Uterus (tissue), 4 donors: ENCODE measurements at places on chromosomes 16 and 17. TPM values are rescaled to one million over a fixed set of nuclear protein-coding genes. Genes with fewer than 3 reads are reported as not detected.
A peak's percentile ranks its signal among the peaks of the same experiment; 100 is the strongest.

GRCh38 chr16:53209429-53209828, 154.6 kb downstream of the CHD9 start:
- DNase-seq: no peak

The AOC2 gene
- total RNA-seq: not detected

The ACSM5 gene
- total RNA-seq: not detected

DNA sequence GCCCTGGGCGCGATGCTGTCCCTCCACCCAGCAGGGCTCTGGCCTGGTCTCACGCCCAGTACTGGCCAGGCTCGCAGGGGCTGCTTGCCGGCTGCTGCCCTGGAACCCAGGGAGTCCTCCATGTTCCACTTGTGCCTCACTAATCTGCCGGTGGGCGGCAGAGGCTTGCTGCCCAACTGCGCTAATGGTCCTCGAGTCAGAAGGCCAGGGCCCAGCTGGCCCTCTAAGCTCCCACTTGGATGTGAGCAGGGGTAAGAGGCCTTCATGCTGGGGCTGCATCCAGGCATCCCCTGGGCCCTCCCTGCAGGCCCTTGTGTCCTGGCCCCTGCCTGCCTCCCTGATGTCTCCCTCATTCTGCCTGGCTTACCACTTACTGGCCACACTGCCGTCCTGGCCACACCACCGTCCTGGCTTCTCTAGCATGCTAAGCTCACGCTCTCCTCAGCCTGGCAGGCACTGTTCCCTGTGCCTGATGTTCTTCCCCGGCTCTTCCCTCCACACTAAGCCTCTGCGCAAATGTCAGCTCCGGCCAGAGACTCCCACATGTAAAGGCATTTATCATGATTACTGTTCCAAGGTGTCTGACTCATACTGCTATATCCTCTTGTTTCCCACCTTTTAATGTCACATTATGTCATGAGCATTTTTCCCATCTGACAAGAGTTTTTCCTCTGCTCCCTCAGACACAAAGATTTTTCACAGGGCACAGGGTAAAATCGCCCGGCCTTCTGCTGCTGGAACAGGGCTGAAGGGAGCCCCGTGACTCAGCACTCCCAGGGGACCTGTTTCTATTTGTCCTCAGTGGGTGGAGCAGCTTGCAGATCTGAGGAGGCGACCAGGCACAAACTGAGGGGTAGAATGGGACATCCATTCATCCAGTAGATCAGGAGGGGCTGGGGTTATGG, 15.9 kb downstream of the B9D1 start:
- DNase-seq: peak; percentile 88

DNA sequence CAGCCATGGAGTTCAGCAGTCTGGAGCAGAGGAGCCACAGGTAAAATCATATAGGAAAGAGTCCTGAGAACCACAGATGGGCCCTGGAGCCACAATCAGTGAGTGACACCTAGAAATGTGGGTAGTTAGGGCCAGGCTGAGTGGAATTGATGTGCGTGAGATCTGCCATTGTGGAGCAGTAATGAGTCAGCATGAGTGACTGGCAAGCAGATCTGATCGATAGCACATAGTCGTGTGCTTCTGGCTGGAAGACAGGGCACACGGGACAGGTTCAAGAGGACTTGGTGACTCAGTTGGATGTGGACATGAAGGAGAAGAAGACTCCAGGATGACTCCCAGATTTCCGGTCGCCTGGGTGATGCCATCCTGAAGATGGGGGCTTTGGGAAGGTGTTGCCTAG, 12.3 kb downstream of the ADORA2B start:
- DNase-seq: no peak

DNA sequence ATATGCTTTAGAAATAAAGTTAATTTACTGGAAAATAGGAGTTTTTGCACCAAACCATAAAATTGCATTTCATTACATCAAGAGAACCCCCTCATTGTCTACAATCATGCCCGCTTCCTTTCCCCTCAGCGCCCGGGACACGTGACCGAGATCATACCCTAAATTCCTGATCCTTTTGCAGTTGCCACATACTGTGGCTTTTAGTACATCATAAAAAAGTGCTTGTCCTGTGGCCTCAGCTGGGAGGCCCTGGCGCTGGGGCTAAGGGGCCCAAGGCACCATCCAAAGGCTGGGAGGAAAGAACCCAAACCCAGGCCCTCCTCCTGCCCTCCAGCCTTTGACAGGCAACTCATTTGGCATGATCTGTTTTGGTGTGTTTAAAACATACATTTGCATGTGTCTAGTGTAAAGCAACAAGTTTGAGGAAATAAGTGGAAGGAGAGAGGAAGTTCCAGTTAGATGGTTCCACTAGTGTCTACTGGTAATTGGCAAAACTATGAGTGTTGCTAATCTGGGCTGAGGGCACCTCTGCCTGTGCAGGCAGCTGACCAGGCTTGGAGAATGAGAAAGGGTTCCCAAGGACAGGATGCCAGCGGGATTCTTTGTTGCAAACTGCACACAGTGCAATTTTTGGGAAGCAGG, 6.0 kb downstream of the CDK5R1 start:
- no peak for DNase-seq

DNA sequence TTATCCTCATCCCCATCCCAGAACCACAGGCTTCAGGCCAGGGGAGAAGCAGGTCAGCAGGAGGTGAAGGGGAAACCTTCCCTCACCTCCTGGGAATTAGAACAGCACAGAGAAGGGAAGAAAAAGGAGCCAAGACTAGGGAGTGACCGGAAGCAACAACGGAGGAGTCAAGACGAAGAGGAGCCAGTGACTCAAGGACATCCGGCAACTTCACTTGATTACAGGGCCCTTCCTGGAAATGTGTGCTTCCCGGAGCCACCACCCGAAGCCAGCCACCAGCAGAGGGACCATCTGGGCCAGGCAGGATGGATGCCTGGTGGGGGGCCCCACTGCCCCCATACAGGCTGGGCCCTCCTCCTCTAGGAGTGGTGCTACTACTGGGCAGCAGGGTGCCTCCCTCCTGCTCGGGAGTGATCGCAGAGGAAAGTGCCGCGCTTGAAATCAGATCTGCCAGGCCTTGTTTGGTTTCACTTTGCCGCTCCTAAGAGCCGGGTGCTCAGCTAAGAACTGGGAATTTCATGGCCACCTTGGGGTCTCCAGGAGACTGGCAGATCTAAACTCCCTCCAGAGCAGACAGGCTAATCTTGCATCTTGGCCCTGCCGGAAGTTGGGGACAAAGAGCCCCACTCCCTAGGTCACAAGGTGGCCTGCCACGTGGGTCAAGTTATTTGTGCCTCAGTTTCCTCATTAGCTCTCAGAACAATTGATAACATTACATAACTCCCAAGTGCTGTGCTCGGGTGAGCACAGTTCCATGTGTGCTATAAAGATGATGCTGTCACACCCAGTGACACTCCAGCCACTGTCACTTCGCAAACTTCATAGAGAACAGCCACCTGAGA, 6.6 kb downstream of the CDC42EP4 start:
- peak; percentile 77 for DNase-seq

- DNase-seq: no peak
Measured at GRCh38 chr16:69465083-69465721, 40.8 kb downstream of the CYB5B start.

GRCh38 chr16:82728901-82729300, 102.1 kb downstream of the CDH13 start:
- no peak for DNase-seq

DNA sequence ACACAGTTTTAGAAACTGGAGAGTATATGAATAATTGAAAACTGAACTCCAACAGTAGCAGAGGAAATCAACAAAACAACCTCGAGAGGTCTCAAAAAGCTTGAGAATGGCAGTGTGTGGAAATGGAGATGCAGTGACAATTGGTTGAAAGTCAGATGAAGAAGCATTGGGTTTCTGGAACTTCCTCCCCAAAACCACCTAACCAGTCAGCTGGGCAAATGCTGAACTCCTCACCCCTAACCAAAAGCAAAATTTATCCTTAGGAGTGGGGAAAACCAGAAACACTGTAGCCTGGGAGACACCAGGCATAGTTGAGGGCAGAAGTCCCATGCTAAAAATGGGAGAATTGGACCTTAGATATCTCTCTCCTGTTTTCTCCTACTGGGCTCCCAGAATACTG, 109.9 kb downstream of the TANC2 start:
- DNase-seq: no peak

- DNase-seq: no peak
Measured at GRCh38 chr16:77786186-77786847, 2.0 kb upstream of the VAT1L start.
